NCI-H510A treated with DMSO at 0.1 percent for 48 hours (cell line): ENCODE measurements at places on chromosomes 1 and 21.
A peak's percentile ranks its signal among the peaks of the same experiment; 100 is the strongest.

DNA sequence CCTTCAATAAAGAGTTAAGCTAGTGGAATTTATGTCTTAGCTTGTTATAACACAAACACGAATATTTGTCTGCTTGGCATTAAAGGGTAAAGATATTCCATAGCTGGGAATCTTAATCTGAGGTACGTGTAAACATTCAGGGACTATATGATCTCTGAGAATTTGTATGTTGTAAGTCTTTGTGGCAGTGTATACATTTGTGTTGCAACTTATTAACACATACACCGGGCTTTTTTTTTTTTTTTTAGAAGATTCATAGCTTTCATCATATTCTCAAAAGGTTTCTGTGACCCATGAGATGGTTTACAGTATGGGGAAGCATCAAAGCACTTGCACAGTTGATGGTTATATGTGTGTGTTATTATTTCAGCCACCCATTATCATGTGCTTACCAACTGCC, 3.0 kb downstream of the GGPS1 start:
- DNase-seq, result no peak

DNA sequence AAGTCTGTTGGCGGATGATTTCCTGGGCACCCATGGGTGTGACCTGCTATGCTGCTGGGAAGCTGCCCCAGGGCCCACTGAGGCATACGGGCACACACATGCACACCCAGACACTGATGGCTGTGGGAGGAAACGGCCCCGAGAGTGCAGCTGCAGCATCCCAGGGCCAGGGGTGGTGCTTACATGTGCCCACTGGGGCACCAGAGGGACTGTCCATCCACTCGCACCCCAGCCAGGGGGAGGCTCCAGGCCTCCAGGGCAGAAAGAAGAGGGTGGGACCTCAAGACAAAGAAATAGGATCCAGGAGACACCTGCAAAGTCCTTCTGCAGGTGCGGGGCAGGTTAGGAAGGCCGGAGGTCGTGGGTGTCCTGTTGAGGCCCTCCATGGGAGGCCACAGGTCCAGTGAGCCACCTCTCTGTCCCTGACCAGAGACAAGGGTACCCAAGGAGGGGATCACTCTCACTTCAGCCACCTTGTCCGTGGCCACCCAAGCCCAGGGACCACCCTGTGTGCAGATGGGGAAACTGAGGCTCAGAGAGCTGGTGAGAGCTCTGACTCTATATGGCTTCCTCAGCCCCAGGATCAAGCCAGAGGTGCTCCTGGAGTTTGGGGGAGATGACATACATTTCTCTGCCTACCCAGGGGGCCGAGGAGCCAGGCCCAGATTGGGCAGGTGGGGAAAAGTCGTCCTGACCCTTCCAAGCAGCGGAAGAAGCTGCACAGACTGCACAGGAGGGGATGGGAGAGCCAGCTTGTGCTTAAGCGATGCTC, 57.1 kb downstream of the WNT9A start:
- DNase-seq, result no peak

- DNase-seq, result no peak
These were observed 52.1 kb downstream of the STYXL2 start for GRCh38 chr1:167145965-167146364.

GRCh38 chr1:101484689-101485338, 248.0 kb downstream of the S1PR1 start:
- DNase-seq, result no peak

- DNase-seq, result no peak
These were observed 7.5 kb downstream of the HMGN1 start for GRCh38 chr21:39341249-39341923.

DNA sequence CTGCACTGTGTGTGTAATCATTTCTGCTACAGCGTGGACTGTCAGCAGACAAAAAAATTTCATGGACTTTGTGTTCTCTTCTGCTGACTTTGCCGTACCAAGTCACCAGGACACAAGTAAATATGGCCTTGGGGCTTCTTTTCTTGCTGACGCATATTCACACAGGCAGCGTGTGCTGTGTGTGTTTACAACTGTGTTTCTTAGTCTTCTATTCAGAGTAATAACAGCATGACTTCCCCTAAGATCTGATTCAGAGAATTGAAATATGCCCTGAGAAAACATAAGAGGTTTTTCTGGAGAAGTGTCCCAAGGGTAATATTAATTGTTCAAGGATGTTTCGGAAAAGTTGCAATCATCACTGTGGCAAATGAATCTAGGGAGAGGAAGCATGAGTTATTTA, 47.1 kb upstream of the DYNLT5 start:
- no peak for DNase-seq

DNA sequence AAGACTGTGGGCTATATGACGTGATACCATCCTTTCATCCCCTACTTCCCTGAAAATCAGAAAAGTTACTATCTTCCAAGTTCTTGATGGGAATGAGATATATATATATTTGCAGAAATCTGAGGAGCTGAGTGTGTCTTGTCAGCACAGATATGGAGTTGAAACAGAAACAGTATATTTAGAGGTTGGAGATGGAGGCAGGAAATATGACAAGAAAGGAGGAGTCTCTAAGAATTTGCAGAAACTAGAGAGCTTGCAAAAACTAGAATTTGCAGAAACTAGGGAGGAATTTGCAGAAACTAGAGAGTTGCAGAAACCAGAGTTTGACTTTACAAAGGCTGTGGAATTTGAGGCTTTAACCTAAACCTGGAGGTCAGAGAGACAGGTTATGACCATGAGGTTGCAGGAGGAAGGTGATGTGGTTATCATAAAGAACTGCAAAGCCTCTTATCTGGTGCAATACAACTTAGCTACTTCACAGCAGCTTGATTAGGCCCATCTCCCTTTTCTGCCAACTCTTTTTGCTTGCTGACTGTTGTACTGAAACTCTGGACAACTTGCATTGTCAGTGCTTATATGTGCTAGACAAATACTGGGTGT, 22.3 kb downstream of the XCL2 start:
- no peak for DNase-seq

GRCh38 chr1:93824834-93825233, 54.2 kb downstream of the DNTTIP2 start:
- DNase-seq, result no peak

GRCh38 chr1:244732851-244733450, 80.0 kb downstream of the DESI2 start:
- peak; percentile 7 for DNase-seq

DNA sequence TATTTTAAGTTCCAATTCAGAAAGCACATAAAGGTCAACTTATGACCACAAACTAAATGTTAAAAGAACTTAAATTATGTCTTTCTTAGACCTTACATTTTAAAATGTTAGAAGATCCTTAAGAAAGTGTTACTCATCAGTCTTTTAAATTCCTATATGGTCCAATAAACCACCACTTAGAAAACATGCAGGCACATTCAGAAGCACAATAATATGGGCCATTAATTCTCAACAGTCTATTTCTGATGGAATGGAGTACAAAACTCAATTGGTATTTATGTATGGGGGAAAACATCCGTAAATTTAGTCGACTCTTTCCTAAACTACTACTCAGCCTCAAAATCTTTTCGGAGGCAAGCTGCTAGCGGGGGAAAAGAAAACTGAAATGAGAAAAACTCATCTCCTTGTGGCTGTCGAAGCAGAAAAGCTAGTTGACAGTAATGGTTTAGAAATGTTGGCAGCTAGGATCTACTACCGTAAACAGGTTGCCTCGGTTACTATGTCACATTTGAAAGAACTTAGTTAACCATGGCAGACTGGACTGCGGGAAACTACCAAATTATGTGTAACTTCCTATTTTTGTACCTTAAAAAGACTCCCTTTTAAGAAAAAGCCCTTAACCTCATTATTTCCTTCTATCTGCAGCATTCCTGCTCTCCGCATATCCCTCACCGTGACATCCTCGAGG, 1.0 kb downstream of the TRMT1L start:
- peak; percentile 28 for DNase-seq

DNA sequence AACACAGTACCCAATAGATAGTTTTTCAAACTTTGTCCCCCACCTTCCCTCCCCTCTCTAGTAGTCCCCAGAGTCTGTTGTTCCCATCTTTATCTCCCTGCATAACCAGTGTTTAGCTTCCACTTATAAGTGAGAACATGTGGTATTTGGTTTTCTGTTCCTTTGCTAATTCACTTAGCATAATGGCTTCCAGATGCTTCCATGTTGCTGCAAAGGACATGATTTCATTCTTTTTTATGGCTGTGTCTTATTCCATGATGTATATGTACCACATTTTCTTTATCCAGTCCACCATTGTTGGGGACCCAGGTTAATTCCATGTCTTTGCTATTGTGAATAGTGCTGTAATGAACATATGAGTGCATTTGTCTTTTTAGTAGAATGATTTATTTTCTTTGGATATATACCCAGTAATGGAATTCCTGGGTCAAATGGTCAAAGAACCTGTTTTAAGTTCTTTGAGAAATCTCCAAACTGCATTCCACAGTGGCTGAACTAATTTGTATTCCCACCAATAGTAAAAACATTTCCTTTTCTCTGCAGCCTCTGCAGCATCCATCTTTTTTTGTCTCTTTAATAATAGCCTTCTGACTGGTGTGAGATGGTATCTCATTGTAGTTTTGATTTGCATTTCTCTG, 126.0 kb downstream of the AK5 start:
- no peak for DNase-seq

- DNase-seq, result no peak
These were observed 160.3 kb downstream of the PTPRU start for GRCh38 chr1:29396438-29397255.

DNA sequence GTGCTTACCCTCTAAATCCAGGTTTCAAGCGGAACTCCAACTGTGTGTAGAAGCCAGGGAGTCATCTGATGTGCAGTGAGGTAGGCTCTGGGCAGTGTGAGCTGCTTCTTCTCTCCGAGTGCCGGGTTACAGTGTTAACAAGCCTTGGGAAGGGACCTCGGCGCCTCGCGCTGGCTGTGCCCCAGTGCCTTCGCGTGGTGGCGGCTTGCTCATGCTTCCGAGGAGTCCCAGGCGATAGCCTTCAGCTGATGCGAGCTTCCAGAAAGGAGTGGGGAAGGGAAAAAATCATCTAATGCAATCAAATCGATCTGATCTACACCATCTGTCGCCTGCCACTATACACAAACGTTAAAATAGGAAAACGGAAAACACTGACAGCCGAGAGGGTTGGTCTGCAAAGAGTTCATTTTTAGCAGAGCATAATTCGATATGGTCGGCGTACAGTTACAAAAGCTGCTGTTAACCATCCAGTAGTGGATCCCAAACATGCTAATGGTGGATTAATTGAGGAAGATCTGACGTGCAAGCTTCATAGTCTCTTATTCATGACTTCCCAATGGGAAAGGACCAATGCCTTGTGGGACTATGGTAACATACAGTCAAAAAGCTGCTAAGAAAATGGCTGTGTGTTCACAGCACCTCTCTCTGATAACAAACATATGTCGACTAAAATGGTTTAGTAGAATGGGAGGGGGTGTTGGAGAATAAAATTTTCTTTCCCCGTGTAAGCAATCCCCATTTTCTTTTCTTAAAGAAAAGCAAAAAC, 128.7 kb upstream of the DPYD start:
- DNase-seq, result peak; percentile 55

DNA sequence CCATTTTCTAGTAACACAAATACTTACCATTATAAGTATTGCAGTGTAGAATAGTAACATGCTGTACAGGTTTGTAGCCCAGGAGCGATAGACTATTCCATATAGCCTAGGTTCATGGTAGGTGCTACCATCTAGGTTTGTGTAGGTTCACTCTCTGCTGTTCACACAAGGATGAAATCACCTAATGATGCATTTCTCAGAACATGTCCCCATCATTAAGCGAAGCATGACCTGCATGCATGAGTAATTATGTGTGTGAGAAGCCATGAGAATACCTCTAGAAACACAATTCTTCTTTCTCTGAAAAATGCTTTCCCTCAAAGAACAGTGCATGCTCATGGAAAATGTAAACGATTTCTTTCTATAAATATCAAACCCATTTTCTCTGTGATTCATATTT, 69.3 kb downstream of the NR5A2 start:
- DNase-seq, result no peak

GRCh38 chr1:93338387-93339146, 7.1 kb upstream of the DR1 start:
- no peak for DNase-seq

- no peak for DNase-seq
These were observed 64.9 kb downstream of the RGS13 start for GRCh38 chr1:192700834-192701271.

GRCh38 chr1:107247679-107248078, 106.8 kb downstream of the NTNG1 start:
- no peak for DNase-seq

DNA sequence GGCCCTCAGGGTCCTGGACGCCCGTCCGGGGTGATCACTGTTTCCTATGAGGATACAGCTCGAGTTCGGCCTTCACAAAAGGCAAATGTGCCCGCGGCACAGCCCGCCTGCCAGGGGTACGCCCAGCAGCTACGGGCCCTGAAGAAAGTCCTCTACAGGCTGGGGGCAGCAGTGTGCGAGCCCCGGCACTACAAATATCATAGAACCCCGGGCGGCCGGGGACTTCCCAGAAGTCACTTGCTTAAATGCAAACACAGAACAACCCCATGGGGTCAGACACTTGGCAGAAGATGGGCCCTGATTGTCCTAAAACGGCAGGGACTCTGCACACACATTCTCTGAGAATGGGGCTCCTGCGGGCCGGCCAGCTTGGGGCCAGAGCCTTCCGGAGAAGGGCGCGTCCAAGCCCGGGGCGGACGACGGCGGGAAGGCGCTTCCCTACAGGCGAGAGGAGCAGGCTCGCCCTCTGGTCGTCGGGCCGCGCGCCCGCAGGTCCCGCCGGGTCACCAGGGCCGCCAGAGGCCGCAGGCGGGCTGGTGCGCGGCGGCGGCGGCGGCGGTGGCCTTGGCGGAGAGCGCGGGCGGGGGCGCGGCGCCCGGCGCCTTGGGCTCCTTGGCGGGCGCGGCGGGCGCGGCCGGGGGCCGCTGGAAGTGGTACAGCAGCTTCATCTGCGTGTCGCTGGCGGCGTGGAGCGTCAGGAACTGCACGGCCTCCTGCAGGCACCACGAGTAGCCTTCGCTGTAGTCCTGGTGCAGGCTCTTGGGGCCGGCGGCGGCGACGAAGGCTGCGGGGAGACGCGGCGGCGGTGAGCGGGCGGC, 888 bp downstream of the HES5 start:
- DNase-seq, result no peak

GRCh38 chr1:50080904-50081586, 27.7 kb upstream of the ELAVL4 start:
- DNase-seq, result peak; percentile 70

- no peak for DNase-seq
These were observed 72.4 kb downstream of the ATP5PO start for GRCh38 chr21:33843216-33843615.

DNA sequence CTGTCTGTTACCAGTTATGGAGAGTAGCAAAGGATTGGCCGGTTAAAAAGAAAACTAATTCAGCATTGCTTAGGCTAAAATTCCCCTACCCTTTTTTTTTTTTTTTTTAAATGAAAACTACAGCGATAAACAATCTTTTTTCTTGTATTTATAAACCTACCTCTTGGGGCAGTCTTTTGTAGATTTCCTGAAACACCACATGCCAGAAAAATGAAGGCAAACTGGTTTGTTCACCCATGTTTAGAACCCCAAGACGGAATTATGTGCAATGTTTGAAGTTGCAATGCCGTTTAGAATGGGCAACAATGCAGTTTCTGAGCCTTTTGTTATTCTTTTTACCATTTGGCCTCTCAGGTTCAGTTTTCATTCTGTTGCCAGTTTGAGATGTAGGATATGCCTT, 59.1 kb downstream of the PRDM2 start:
- no peak for DNase-seq
